ENCODE measurements at places on chromosomes 5 and 9.

- no peak for DNase-seq
Measured at GRCh38 chr9:20394969-20395368, 227.3 kb downstream of the MLLT3 start.

- no peak for DNase-seq
Measured at GRCh38 chr9:445033-445432, 230.4 kb downstream of the DOCK8 start.

GRCh38 chr5:13519131-13519530, 425.4 kb downstream of the DNAH5 start:
- no peak for DNase-seq

- DNase-seq: no peak
Measured at GRCh38 chr9:120636194-120636957, 56.4 kb upstream of the CDK5RAP2 start.

DNA sequence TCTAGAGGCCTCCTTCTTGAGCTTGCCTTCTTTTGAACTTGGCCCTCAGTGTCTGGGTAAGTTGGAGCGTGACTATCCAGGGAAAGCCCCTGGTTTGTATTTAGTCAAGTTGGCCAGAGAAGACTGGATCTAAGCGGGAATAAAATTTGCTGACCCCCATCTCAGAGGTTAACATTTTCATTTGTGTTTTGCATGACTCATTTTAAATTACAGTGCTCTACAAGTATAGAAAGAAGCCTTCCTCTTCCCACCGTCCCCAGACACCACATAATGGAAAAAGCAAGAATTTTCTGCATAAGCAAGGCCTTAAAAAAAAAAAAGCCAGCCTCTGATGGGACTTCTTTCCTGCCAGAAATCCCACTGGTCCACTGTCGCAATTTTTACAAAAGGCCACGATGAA, 27.2 kb downstream of the PIK3R1 start:
- DNase-seq: no peak

GRCh38 chr5:143258559-143259253, 144.8 kb downstream of the NR3C1 start:
- no peak for DNase-seq

DNA sequence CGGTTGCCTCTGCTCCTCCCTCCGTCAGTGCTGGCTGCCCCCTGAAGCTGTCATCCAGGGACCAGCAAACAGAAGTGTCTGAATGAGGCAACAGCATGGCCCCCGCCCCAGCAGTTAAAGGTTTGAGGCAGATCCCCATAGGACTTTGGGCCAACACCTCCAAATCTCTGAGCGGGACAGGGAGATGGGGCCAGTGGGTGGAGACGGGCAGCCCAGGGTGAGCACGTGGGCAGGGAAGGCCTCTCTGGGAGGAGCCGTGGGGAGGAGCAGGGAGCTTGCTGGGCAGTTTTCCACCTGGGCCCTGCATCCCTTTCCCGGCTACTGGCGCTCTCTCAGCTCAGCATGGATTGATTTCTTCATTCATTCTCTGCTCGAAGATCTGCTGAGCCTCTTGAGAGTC, 39.1 kb upstream of the NOTCH1 start:
- no peak for DNase-seq

DNA sequence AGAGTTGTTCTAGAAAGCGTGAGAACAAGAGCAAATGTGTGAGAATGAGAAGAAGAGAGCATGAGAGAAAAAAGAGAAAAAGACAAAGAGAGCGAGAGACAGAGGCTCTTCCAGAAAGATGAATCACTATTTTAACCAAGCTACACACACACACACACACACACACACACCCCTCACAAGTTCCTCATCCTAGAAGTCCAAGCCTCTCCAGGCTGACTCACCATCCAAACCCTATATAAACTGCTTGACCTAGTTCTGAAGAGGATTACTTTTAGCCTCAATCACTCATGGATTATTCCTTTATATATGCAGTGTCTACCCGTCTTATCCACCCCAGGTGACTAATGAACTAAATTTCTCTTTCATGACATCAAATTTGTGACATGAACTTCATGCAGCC, 37.6 kb downstream of the C9orf57 start:
- DNase-seq: no peak

DNA sequence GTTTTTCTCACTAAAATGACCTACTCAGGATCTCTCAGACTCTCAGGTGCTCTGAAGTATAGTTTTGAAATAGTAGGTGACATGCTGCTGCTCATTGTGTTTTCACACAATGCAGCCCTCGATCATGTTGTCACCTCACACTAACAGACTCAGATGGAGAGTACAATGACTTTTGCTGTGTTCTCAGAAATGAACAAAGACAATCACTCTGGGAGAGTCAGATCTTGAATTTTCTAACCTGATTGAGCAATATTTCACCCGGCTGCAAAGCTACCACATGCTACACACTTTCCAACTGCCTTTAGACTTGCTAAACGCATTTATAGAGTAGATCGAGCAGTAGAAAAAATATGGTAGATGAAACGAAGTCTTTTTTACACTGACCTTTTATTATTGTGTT, 113.4 kb downstream of the ST8SIA4 start:
- DNase-seq: no peak

- DNase-seq: no peak
Measured at GRCh38 chr5:55750063-55750462, 12.2 kb downstream of the DDX4 start.

- DNase-seq: no peak
Measured at GRCh38 chr5:10527281-10527950, 36.5 kb upstream of the ANKRD33B start.

GRCh38 chr5:161051920-161052500, 200.0 kb upstream of the ATP10B start:
- DNase-seq: no peak

All from foreskin melanocyte (primary cell).